ENCODE measurements at places on chromosomes 1 and 21.

DNA sequence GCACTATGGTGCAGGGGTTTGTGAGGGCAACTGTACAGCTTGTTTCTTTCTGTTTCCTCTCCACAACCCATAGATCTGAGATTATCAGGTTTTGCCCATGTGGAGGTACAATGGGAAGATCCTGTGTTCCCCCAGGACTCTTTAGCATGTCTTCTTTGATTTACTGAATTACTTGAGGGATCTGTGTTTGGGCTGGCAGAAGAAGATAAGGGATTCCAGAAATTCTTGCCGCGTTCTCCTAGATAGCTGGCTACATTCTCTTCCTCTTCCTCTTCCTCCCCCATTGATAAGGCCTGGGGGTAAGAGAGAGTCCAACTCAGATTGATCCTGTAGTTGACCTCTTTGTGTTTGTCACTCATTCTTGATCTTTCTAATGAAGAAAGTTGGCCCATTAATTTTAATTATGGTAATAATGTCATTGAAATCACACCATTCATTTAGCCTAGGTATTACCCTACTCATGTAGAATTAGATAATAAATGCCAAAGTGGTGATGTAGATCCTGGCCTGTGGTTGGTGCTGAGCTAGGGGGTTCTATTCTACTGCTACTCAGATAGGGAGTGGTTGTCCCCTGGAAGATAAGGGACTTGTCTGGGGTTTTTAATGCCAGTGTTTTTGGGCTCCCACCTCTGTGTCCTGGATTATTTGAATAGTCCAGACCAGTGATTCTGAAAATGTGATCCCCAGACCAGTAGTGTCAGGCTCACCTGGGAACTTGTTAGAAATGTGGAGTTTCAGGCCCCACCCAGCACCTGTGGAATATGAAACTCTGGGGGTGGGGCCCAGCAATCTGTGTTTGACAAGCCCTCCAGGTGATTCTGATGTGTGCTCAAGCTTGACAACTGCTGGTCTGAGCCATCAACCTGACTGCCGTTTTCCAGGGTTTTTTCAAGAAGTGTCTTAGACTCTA, 122.2 kb downstream of the NOS1AP start:
- H3K27me3 ChIP-seq: no peaks in the 10 kb centered on the region
- no peak for DNase-seq
- H3K36me3 ChIP-seq: no peaks in the 10 kb centered on the region
- no peak overlapping the region for H3K27ac ChIP-seq

DNA sequence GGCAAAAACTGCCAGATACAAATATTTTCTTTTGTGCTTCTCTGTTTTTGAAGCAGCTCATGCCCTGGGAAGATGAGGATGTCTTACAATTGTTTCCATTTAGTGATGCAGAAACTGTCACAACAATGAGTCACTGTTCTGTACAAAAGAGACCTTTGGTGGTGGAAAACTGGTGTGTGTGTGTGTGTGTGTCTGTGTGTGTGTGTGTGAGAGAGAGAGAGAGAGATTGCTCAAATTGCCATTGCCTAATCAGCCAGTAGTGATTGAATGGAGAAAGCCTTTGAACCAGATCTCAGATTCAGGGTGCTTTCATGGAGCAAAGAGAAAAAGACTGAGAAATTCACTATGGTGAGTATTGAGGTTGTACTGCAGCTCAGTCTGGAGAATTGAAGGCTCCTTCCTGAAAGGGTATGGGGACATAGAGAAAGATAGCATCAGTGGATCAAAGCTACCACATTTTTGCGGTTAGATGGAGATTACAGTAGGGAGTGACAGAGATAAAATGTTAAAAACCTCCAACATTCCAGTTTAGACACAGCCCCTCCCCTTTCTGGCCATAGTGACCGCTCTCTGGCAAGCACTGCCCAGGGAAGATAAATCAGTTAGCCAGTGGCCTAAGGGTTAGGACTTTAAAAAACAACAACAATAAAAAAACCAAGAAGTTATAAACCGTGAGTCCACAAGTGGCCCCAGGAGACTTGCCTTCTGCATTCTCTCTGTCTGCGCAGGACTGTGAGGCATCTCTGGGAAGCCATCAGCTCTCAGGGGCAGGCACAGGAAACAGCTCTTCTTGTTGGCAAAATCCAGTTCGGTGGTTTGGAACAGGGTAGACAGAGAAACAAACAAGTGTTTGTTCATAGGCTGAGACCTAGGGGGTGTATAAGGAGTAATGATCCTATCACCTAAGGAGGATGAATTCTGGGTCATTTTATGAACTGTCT, 406.5 kb downstream of the DUSP10 start:
- H3K36me3 ChIP-seq: no peaks in the 10 kb centered on the region
- DNase-seq: no peak
- no peak overlapping the region for H3K27ac ChIP-seq
- no peaks in the 10 kb centered on the region for H3K4me1 ChIP-seq
- no peaks in the 10 kb centered on the region for H3K27me3 ChIP-seq

GRCh38 chr1:20724364-20725188, 6.8 kb upstream of the KIF17 start:
- no peak for DNase-seq
- H3K36me3 ChIP-seq: no peaks in the 10 kb centered on the region
- no peaks in the 10 kb centered on the region for H3K4me1 ChIP-seq

- no peak overlapping the region for H3K4me3 ChIP-seq
- no peaks in the 10 kb centered on the region for H3K4me1 ChIP-seq
- H3K27me3 ChIP-seq: no peaks in the 10 kb centered on the region
- no peaks in the 10 kb centered on the region for H3K36me3 ChIP-seq
- DNase-seq: no peak
Measured at GRCh38 chr1:208026880-208027438, 116.0 kb upstream of the CD34 start.

DNA sequence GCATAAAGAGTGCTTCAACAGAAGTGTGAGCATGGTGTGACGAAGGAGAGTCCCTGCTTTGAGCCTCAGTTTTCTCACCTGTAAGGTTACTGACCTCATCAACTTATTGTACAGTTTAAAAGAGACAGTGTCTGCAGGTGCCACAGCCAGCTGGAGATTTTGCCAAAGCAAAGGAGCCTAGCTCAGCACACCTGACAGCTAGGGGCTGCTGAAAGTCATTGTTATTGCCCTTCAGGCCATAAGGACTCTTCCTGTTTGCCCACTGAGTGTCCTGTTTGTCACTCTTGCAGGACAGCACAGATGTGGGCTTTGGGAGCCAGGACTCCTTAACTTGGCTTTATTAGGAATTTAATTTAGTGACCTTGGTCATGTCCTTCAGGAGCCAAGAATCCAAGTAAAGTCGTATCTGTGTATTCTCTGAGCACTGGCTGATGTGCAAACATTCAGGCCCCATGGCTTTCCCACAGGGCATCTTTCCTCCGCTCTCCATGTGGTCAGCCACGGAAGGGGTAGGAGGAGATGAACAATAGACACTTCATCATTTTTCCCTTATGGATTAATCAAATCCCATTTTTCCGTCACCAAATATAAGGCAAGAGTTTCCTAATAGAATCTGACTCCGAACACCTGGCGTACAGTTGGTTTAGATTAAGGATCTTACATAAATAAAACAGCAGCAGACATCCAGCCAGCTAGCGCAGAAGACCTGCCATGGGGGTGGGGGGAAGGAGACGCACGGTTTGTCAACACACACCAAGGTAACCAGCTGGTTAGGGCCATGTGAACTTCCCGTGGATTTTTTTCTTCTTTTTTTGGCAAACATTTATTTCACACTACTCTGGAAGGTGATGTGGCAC, 43.1 kb upstream of the KANK4 start:
- no peak overlapping the region for H3K4me3 ChIP-seq
- no peaks in the 10 kb centered on the region for H3K36me3 ChIP-seq
- no peak for DNase-seq
- H3K27ac ChIP-seq: no peak overlapping the region
- no peaks in the 10 kb centered on the region for H3K27me3 ChIP-seq

DNA sequence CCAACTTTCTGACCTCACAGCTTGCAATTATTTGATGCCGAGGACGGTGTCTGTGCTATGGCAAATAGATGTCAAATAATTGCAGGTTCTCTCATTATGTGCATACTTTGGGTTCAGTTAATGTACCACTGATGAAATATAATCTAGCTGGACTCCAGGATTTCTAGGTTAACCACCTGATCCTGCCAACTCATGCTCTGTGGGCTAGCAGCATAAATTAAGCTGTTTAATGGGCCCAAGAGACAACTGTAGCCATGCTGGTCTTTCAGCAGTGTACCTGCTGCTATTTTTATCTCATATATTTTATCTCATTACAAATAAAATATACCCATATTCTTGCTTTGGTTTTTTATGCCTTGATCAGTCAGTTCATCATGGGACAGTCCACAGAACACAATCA, 43.3 kb upstream of the HP1BP3 start:
- H3K27me3 ChIP-seq: no peaks in the 10 kb centered on the region
- peaks cover 42% of the 10 kb centered on the region for H3K36me3 ChIP-seq
- no peaks in the 10 kb centered on the region for H3K4me1 ChIP-seq
- no peak overlapping the region for H3K27ac ChIP-seq
- no peak for DNase-seq

DNA sequence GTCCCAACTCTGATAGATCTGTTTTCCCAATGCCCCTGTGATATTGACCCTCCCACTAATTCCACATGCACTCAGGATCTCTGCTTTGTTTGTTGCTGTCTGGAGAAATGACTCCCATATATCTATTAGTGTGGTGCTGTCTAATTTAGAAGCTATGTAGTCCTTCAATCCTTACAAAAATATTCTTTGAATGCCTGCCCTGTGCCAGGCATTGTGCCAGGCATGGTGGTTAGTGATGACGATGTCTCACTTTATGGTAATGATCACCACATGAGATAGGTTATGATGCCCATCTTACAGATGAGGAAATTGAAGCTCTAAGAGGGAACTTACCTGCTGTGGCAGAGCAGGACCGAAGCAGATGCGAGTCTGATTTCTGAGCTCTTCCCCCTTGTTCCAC, 12.9 kb downstream of the MYOG start:
- no peaks in the 10 kb centered on the region for H3K4me1 ChIP-seq
- H3K36me3 ChIP-seq: no peaks in the 10 kb centered on the region
- H3K27ac ChIP-seq: no peak overlapping the region
- no peaks in the 10 kb centered on the region for H3K27me3 ChIP-seq
- no peak for DNase-seq

Measured in RWPE2 (cell line).